Stimulated activated CD4-positive, alpha-beta T cell treated with anti-CD3 and anti-CD28 coated beads, Interleukin-1b, Interleukin-23, amount 100 ng/mL, for 24 hours (primary cell): ENCODE measurements at places on chromosomes 12 and 14.

- no peak for DNase-seq
These were observed 75.9 kb upstream of the RERGL start for GRCh38 chr12:18165889-18166288.

- DNase-seq = no peak
These were observed 64.7 kb downstream of the SPPL3 start for GRCh38 chr12:120839503-120839902.

DNA sequence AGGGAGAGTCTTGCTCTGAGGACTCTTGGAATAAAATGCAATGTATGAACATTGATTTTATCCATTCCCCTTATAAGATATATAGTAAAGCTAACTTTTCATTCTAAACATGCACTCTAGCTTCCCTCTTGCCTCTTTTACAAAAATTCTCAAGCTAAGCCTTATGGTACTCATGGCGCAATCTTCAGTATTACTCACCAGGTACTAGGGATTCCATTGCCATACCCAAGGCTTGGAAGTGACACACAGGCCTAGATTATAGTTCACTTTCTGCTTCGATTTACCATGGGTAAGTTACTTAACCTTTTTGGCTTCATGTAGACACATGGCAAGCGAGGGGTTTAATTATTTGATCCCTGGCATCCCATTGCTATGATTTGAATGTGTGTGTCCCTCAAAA is 331.5 kb downstream of the LRIG3 start:
- no peak for DNase-seq

DNA sequence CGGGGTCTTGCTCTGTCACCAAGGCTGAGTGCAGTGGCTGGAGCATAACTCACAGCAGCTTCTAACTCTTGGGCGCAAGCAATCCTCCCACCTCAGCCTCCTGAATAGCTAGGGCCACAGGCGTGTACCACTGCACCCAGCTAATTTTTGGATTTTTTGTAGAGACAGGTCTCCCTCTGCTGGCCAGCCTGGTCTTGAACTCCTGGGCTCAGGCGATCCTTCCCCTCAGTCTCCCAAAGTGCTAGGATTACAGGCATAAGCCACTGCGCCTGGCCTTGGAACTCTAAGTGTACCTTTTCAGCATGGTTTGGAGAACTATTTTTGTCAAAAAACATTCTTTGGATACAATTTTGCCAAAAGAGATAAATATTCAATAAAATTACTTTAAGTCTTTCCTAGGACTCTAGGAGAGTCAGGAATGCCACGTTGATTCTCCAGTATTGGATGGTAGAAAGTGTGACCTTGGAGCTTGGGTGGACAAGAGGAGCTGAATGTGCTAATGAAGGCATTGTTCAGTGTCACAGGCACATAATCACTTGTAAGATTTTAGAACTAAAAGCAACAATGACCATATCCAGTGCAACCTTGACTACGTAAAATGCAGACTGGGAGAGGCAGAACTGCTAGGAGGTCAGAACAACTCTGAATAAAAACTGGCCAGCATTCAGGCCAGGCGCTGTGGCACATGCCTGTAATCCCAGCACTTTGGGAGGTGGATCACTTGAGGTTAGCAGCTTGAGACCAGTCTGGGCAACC is 2.8 kb downstream of the SRSF9 start:
- DNase-seq = no peak

- DNase-seq = no peak
These were observed at the start of gene SCNN1A for GRCh38 chr12:6375269-6376078. SCNN1A (minus strand) TSS chr12:6375563; CDS start chr12:6374783, 780 bp downstream.

- DNase-seq = no peak
These were observed 366.3 kb upstream of the GARIN6 start for GRCh38 chr12:99281277-99281676.

DNA sequence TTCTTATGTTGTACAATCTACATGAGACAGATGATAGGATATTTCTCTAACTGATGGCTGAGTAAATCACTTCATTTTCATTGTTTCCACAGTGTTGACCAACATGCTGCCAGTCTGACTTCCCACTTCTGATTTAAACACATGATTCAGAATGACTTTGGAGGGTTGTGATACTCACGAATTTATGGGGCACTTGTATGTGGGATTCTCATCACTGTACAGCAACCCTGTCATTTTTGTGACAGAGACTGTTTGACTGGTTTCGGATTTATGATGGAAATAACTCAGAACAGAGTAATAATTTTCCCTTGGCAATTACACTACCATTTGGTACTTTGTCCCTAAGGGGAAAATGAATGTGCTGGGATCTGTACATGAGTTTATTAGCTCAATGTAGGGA is 333.8 kb downstream of the TRHDE start:
- DNase-seq = no peak

GRCh38 chr12:49428793-49429192 is 61.5 kb downstream of the SPATS2 start:
- no peak for DNase-seq

DNA sequence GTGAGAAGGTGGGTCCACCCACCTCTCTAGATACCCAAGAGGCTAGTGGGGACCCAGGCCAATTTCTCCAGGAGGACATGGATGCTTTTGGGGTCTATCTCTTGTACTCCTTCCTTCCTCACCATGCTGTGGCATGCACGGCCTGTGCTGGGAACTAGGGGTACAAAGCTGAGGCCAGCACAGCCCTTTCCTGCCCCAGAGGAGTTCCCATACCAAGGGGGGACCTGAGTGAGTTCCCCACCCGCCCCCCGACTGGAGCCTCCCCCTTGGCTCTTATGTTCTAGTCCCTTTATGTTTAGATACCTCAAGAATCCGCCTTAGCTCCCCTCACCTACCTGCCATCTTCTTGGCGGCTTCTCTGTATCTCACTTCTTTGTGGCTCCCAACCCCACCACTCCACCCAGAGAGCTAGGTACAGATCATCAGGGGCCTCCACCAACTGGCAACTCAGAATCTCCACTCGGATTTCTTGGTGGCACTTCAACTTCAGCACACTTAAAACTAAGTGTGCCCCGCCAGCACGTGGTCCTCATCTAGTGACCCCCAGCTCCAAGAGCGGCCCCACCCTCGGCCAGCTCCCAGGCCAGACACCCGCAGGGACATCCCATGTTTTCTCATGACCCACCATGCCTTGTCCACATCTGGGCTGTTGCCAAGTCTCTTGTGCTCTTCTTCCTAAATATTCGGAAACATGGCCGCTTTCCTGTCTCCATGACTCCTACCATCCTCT is 115.2 kb upstream of the RTL1 start:
- DNase-seq = no peak

GRCh38 chr14:73851000-73851399 is 631 bp upstream of the PTGR2 start:
- no peak for DNase-seq

DNA sequence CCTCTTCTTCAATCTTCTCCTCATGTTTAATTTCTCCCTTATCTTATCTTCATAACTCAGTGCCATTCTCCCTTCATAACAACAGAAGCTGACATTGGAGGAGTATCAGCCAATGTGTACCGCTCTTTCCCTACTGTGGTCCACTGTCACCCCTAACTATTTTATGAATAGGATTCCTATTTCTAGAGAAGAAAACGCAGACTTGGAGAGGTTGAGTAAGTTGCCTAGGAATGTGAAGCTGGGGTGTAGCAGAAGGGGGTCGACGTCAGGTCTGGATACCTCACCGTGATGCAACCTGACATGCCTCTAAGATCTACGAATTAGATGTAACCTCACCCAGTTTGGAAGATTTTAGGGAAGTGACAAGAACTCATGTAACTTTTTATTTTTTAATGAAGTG is 17.1 kb downstream of the LMO3 start:
- no peak for DNase-seq

- DNase-seq = no peak
These were observed 83.2 kb downstream of the ITPR2 start for GRCh38 chr12:26749781-26750180.
